ENCODE measurements at places on chromosomes 1 and 21.

GRCh38 chr1:13702425-13703127, 2.6 kb downstream of the PRDM2 start:
- peak; percentile 80 for DNase-seq

DNA sequence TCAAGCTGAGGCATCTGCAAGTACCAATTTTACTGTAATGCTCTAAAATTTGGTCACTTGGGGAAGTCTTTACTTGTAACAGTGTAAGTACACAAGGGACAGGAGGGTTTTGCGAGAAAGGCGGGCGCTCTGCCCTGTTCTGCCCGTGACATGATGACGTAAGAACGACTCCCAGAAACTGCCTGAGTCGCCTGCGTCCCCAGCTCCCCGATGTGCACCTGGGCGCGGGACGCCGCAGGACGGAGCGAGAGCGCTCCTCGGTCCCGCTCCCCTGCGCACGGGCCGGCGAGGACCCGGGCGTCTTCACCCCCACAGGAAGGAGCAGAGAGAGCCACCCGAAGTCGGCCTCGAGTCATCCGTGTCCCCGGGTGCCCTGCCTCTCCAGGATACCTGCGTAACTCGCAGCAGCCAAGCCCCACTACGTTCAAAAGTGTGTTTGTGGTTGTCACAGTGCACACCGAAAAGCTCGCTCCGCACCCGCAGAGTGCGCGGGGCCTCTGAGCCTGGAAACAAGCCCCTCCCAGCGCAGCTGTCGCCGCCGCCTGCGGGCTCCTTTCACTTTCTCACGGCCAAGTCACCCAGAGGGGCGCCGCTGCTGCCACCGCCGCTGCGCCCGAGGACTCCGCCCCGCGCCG, 3.3 kb upstream of the ZBTB18 start:
- DNase-seq = peak; percentile 93

DNA sequence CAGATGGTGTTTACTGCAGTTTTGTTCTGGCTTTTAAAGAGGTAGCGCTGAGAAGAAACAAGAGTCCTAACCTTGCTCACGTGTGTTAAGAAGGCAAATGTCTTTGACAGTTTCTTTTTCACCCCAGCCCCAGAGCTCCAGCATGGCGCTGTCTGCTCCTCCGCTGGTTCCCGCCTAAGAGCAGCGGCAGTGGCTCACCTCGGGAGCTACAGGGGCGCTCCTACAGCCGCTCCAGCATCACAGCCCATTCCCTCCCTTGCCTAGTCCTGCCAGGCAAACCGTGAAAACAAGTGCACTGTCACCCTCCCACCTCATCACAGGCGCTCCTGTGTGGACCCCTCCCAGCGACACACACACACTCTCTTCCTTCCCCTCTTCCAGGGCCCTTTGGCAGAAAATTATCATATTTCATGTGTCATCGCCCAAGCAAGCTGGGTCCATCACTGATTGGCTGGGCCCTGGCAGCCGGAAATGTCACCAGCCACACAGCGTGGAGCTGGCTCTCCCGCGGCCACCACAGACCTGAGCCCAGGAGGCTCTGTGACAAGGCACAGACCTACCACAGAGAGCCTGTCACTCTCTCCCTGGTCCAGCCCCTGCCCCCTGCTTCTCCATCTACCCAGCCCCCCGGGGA, 1.2 kb upstream of the HIVEP3 start:
- peak; percentile 60 for DNase-seq

DNA sequence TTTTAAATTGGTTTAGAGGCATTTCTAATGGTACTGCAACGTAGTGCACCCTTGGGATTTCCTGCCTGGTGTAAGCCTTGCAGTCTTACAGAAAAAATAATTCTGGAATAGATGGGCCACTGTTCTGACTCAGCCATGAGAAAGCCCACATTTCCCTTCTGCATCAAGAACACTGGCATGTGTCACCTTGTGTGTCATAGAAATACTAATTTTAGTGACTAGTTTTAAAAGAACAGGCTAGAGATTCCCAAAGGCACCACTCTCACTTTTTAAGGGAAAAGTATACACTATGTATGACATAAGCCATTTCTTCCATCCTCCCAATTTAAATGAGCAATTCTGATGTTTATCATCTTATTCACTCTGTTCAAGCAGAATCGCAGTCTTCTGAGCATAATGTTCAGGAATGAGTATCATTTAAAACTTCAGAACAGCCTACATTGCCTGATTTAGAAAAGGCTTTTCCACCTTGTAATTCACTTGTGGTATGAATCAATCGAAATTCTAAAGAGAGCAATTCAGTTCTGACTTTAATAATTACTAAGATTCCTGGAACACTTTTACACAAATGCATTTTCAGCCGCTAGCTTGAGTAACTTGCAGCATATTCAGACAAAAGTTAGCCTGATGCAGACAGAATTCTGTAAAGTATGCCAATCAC, 18.8 kb downstream of the RGS13 start:
- no peak for DNase-seq

- no peak for DNase-seq
These were observed 43.3 kb upstream of the KCNQ4 start for GRCh38 chr1:40740039-40740996.

DNA sequence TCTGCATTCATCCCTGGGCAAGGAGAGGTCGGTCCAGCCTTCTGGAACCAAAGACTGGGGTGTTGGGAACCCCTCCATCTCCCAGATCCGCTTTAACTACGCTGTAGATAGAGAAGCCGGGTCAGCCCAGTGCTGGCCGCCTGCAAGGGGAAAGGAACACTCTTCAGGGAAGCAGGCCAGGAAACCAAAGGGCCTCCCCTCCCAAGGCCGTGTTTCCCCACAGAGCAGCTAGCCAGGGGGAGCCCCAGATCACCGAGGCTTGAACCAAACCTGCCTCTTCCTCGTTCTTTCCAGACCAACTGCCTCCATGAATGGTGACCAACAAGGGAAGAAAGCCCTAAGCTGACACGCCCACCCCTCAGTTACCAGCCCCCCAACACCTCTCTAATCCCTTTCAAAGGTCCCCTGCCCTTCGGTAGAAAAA, 1.2 kb upstream of the CHD5 start:
- no peak for DNase-seq

DNA sequence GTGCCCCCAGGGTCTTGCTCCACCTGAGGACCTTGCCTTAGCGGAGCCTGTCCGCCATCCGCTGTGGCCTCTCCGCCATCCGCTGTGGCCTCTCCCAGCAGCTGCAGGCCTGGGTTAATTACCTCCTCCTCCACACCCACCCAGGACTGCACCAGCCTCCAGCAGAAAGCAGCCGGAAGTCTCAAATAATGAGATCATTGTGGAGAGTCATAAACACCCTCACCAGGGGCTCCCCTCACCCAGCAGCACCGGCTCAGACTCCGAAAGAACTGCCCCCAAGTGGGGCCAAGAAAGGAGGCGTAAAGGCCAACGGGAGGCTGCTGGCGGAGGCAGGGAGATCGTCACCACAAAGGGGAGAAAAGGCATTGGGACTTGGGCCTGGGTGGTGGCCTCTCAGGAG, 10.7 kb upstream of the GPR153 start:
- DNase-seq = no peak

DNA sequence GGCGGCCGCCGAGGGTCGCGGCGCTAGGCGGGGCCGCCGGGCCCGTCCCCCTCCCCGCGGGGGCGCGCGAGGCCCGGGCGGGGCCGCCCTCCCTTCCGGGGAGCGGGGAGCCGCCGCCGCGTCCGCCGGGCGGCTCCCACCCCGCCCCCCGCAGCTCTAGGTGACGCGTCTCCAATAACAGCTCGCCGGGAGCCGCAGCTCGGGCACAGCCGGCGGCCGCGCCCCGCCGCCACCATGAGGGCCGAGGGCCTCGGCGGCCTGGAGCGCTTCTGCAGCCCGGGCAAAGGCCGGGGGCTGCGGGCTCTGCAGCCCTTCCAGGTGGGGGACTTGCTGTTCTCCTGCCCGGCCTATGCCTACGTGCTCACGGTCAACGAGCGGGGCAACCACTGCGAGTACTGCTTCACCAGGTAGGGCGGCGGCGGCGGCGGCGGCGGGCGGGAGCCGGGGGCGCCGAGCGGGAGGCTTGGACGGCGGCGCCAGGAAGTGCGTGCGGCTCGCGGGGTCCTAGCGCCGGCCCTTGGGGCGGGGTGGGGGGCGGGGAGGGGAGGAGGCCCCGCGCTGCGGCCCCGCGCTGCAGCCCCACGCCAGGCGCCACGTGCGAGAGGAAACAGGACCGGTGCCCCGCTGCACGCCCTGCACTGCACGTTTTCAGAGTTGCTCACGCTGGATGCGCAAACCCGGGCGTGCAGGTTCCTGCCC, at the start of gene SMYD2:
Gene SMYD2 (plus strand): TSS at position 139 of the 699 bp plus-strand sequence. CDS start 96 bp downstream, at position 235.
- DNase-seq = peak; percentile 45

- no peak for DNase-seq
These were observed 35.4 kb downstream of the TBCE start for GRCh38 chr1:235402457-235403200.

DNA sequence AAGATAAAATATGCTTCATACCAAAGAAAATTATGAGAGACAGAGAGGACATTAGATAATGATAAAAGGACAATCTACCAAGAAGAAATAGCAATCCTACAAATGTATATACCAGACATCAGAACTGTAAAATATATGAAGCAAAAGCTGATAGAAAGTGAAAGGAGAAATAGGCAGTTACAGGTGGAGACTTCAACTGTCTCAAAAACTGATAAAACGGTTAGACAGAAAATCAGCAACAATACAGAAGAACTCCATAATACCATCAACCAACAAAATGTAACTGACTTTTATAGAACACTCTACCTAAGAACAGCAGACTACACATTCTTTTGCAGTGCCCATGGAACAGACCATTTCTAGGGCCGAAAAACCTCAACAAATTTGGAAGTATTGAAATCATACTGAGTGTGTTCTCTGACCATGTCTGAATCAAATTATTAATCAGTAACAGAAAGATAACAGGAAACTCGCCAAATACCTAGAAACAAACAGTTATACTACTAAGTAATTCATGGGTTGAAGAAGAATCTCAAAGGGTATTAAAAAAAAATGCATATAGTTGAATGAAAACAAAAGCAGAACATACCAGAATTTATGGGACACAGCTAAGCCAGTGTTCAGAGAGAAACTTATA, 132.1 kb downstream of the RPS6KC1 start:
- DNase-seq = no peak

- no peak for DNase-seq
These were observed 19.5 kb upstream of the KRTAP11-1 start for GRCh38 chr21:30900881-30901280.
